ENCODE measurements at places on chromosomes 1 and 21. TPM values are rescaled to one million over a fixed set of nuclear protein-coding genes. Genes with fewer than 3 reads are reported as not detected.

The TACSTD2 gene
- total RNA-seq = 0.19 TPM

The CACNA1S gene
- total RNA-seq = not detected

The ZNF683 gene
- total RNA-seq = not detected

The RAB25 gene
- not detected for total RNA-seq

The NME7 gene
- total RNA-seq = 29.9 TPM

The ADAMTS1 gene
- 274 TPM for total RNA-seq

The FCRL1 gene
- total RNA-seq = not detected

The SLC6A9 gene
- 4.2 TPM for total RNA-seq

The S100A8 gene
- total RNA-seq = not detected

The TNFAIP8L2 gene
- not detected for total RNA-seq

The AGO4 gene
- total RNA-seq = 9.6 TPM

The APCS gene
- not detected for total RNA-seq

The C4BPA gene
- total RNA-seq = not detected

The IBA57 gene
- 2.3 TPM for total RNA-seq

The GPA33 gene
- not detected for total RNA-seq

The LRRN2 gene
- total RNA-seq = not detected

The MYOM3 gene
- under 0.01 TPM for total RNA-seq

The LDLRAD1 gene
- total RNA-seq = not detected

The LCK gene
- total RNA-seq = not detected

The CD84 gene
- not detected for total RNA-seq

The OR2L13 gene
- under 0.01 TPM for total RNA-seq

The MANEAL gene
- total RNA-seq = 0.38 TPM

The DPT gene
- not detected for total RNA-seq

The RCOR3 gene
- 10.7 TPM for total RNA-seq

The MIA3 gene
- 36.4 TPM for total RNA-seq

The NBPF26 gene
- 19.4 TPM for total RNA-seq

The C1orf115 gene
- 0.58 TPM for total RNA-seq

The RGS18 gene
- total RNA-seq = not detected

The CFAP141 gene
- not detected for total RNA-seq

The ZNF593 gene
- total RNA-seq = 47.4 TPM

The DNALI1 gene
- total RNA-seq = 5.0 TPM

The MXRA8 gene
- total RNA-seq = 141 TPM

The PTAFR gene
- under 0.01 TPM for total RNA-seq

The GSTM3 gene
- total RNA-seq = 87.9 TPM

The PLA2G2D gene
- total RNA-seq = not detected

Data from regular cardiac myocyte (primary cell).